Activated CD4-positive, alpha-beta T cell treated with anti-CD3 and anti-CD28 coated beads for 4 hours (primary cell): ENCODE measurements at places on chromosomes 2 and 18.

DNA sequence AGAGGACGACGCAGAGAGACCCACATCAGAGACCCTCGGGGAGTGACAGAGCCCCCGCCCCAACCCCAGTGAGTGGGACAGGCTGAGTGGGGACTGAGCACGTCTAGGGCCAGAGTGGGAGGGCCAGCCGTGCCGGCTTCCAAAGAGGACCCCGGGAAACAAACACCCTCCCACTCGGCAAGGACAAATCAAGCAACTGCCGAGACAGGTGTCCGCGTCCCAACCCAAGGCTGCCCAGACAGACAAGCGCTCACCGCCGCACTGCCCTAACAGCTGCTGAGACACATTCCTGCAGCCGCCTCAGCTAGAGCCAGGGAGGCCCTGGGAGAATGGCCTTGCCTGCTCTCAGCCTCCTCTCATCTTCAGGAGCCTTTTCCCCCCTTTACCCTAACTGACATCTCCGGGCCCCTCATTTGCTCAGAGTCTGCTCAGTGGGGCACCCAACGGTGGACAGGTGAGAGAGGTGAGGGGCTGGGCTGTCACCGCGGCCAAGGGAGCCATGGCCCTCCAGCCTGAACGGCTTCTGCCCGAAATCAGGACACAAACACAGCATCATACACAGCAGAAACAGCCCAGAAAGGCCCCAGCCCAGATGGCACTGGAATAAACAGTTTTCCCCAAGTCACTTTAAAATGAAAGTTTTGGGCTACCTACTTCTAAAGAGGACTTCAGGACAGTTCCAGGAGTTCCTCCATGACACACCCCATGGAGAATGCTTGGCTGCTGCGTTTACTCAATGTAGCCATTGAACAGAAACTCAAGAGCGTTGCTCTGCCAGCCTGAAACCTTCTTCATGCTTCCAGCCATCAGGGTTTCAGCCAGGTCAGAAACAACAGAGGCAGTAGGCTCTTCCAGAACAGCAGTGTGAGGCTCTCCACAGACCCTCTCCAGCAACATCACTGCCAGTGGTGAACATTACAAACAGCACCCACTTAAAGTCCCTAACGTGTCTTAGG, 23.6 kb downstream of the SLC66A2 start:
- DNase-seq: no peak

GRCh38 chr2:80638783-80639182, 334.2 kb upstream of the LRRTM1 start:
- no peak for DNase-seq

- no peak for DNase-seq
Observed at GRCh38 chr2:149290662-149291061, 39.7 kb upstream of the LYPD6 start.

GRCh38 chr2:30666266-30666874, 140.9 kb downstream of the CAPN13 start:
- DNase-seq: no peak

DNA sequence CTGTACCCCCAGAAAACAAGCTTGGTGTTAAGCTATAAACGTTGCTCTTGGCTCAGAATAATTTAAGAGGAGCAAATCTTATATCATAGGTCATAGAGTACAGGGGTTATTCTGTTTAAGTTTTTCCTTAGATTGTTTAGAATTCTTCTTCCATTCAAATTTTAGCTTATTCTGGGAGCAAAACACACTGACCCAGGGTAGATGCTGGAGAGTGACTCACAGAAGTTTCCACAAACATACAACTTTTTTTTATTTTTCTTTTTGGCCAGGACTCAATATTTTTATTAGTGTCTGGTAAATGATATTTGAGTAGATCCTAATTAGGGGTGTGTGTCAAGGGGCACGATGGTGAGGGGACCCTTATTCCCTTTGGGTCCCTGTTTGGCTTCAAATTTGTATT, 71.5 kb upstream of the PSME4 start:
- no peak for DNase-seq
